ENCODE measurements at places on chromosomes 1 and 21.

GRCh38 chr1:83828456-83828855 is 170.5 kb downstream of the TTLL7 start:
- DNase-seq = peak; percentile 5

DNA sequence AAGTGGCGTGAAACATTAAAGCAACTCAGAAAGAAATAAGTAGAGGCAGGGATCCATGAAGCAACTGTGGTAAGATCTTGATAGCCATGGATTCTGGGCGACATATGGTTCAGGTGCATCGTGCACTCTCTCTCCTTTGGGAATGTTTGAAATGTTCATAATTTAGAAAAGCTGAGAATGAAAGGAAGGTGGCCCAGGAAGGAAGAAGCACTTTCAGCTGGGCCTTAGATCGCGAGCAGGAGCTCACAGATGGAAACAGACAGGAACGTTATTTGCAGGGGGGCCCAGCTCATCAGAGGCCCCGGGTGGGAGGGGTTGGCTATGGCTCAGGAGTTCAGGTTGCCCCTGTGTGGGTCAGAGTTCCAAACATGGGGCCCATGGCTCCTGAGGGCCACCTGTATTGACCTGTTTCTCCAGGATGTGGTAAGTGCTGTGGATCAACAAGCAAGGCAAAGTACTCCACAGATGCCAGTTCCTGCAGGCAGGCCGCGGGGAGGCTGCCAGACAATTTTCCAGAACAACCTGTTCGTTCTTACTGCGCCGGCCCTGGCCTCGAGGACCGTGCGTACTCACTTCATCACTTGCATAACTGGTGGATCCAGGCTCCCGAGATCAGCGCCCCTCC is 253.2 kb downstream of the TOMM20 start:
- DNase-seq = no peak

DNA sequence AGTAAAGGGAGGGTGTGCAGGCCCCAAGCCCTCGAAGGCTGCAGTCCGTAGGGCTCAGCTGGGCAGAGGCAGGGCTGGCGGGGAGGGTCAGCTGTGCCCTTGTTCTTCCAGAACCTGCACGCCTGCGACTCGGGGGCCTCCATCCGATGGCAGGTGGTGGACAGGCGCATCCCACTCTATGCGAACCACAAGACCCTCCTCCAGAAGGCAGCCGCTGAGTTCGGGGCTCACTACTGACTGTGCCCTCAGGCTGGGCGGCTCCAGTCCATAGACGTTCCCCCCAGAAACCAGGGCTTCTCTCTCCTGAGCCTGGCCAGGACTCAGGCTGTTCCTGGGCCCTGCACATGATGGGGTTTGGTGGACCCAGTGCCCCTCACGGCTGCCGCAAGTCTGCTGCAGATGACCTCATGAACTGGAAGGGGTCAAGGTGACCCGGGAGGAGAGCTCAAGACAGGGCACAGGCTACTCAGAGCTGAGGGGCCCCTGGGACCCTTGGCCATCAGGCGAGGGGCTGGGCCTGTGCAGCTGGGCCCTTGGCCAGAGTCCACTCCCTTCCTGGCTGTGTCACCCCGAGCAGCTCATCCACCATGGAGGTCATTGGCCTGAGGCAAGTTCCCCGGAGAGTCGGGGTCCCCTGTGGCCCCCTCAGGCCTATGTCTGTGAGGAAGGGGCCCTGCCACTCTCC is 13.6 kb upstream of the LRRC3 start:
- DNase-seq = no peak

DNA sequence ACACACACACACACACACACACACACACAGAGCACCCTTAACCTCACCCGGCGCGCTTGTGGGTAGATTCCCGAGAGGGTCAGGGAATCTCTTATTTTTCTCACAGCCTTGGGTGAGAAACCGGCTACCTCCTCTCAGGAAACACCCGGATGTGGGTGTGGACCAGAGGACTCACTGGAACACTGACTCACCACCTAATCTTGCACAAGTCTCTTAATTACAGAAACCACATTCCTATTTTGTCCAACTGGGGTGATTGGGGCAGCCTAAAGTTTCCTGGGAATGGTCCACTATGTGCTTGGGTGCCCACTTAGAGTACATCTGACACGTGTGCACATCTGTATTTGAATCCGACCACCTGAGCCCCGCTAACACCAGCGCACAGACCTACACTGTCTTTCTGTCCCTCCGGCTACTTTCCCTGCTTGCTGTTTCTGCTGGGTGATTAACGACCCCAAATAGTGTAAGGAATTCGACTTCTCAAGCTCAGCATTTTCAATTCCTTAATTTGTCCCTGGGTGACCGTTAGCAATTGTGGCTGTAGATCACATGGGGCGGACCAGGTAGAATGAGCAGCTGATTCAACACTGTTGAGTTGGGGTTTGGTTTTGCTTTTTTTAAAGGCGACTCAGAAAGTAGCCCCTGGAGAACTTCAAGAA is 14.0 kb upstream of the TBX15 start:
- peak; percentile 98 for DNase-seq

GRCh38 chr1:16017461-16018303 is at the start of gene HSPB7:
Gene HSPB7 (minus strand): TSS chr1:16018043. CDS start chr1:16017963, 80 bp downstream.
- DNase-seq = peak; percentile 72

DNA sequence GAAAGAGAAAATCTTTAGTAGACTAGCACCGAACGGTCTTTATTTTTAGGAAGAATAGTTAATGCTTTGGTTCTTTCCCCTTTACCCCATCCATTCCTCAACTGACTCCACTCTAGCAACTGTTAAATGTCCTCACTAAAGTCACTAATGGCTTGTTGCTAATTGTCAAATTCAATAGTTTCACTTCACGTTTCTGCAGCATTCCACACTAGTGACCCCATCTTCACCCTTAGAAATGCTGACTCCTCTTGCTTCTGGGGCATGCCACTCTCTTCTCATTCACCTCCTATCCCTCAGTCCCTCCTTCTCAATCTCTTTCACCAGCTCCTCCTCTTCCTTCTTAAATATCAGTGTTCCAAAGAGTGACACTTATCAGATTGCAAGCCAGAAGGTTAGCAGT is 19.4 kb upstream of the CADM3 start:
- DNase-seq = no peak

- DNase-seq = peak; percentile 46
These were observed 107.3 kb downstream of the CLEC20A start for GRCh38 chr1:178389441-178389840.

DNA sequence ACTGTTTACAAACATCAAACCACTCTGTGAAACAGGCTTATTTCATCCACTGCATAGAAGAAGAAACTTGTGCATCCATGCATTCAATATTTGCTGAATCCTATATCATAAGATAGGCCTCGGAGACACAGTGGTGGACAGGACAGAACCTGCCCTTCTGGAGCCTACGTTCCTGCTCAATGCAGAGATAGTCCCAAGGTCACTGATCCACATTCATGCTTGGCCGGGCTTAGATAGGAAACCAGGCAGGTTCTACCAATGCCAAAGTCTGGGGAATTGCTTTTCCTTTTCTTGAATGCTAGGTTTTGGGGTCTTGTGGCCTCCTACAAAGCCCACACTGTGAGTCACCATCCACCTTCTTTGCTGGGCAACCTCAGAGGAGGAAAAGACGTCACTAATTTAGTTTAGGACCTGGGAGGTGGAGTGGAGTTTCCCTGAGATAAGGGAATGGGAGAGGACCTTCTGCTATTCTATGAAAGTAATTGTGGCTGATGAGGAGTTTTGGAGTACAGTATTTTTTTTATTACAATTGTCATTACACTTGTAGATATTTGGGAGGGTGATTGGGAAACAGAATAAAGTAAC is 99.7 kb upstream of the CD34 start:
- DNase-seq = no peak

- no peak for DNase-seq
These were observed 211.5 kb downstream of the KCNJ6 start for GRCh38 chr21:37704751-37705150.

- DNase-seq = peak; percentile 36
These were observed 501.4 kb downstream of the TTLL7 start for GRCh38 chr1:83497563-83497962.

DNA sequence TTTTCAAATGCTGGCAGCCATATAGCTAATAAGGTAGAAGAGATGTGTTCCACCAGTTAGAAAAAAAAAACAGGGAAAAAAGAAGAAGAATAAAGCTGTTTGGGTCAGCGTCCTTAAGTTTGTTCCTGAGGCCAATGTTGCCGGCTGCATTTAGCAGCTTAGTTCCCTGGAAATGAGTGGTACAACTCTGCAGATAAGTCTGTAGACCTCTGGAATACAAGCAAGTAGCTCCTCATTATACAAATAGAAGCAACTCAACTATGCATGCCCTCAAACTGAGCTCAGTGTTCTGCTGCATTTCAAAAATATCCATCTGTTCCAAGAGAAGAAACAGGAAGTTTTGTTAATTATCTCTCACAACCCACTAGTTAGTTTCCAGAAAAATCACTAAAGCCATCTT is 181.2 kb upstream of the PKN2 start:
- DNase-seq = no peak

DNA sequence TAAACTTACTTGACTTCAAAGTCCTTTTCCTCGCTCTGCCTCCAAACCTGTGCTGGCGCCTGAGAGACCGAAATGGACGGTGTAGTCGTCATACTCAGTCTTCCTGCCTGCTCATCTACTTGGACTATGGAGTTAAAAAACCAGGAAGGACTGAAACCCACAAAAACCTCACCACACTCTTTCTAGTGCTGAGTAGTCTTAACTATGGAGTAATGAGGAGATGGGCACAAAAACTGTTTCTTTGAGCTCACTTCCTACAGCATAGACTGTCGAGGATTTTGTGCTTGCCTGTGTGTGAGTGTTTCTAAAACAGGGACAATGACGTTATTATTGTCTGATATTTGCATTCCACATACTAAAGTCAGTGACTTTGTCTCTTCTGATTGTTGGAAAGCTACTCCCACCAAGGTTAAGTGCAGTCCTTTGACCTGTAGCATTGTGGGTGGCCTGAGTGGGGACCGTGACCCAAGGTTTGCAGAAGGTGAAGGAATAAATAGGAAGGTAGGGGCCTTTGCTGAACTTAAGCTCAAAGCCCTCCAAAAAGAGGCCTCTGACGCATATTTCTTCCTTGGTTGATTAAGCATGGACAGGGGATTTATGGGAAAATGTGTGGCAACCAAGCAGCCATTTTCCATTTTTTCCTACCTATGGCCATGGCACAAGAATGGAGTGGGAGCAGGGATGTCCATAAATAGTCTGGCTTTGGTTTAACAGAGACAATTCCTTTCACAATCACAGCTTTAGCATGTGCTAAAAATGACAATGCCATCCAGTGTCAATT is 109.6 kb downstream of the ZBTB18 start:
- no peak for DNase-seq

DNA sequence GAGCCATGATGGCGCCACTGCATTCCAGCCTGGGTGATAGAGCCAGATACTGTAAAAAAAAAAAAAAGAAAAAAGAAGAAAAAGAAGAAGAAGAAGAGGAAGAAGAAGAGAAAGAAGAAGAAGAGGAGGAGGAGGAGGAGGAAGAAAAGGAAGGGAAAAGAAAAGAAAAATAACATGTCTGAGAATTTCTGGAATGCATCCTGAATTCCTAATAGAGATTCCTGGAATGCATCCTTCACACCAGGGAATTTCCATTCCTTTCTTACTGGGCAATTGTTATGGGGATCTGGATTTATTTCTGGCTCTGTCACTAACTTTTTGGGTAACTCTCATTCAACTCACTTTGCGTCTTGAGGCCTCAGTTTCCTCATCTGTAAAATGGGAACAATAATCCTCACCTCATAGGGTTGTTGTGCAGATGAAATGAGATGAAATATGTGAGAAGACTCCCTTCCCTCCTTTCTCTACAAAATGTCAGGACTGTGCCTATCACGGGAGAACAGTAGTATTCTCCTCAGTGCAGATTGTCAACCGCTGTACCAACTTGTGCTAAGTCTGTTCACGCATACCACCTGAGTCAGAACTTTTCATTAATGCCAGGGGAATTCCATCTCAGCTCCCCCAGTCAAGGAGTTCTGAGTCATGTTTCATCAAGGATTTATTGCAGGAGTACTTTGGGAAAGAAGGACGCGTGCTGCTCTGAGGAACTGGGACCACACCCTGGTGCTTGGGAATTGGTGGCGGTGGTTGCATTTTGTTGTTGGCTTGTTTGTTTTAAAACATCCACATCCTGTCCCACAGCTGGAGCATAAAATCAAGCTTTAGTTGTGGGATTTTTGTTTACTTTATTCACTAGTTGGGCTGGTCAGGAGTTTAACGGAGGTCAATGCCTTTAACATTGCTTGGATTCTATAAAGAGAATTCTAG is 42.4 kb upstream of the ROR1 start:
- DNase-seq = peak; percentile 84

DNA sequence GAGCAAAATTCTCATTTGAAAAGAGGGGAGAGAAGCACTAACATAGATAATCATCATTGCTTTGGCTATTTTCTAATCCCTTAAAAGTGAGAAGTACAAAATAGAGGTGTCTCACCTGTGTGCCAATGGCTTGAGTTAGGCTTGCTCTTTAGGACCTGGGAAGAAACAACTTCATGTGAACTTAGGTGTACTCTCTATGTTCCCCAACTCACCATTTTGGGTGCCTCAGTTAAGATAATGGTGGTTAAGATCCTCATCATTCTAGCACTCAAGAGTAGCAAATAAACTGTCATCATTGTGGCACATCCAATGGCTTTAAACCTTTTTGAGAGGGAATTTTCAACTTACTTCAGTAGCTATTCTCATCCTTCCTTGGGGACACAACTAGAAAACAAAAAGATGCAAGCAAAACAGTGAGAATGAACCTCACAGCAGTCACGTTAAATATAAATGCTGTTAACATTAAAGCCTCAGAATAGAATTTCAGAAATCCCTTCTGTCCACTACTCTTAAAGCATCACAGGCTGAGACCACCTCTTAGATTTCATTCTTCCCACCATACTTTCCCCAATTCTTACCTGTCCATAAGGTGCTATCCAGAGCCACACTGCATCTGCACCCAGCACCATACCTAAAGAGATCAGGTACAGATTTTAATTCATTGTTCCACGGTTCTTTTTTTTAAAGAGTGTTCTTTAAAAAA is 1.2 kb downstream of the GAS5 start:
- no peak for DNase-seq

GRCh38 chr1:220219136-220219442 is 53.2 kb downstream of the RAB3GAP2 start:
- DNase-seq = no peak

DNA sequence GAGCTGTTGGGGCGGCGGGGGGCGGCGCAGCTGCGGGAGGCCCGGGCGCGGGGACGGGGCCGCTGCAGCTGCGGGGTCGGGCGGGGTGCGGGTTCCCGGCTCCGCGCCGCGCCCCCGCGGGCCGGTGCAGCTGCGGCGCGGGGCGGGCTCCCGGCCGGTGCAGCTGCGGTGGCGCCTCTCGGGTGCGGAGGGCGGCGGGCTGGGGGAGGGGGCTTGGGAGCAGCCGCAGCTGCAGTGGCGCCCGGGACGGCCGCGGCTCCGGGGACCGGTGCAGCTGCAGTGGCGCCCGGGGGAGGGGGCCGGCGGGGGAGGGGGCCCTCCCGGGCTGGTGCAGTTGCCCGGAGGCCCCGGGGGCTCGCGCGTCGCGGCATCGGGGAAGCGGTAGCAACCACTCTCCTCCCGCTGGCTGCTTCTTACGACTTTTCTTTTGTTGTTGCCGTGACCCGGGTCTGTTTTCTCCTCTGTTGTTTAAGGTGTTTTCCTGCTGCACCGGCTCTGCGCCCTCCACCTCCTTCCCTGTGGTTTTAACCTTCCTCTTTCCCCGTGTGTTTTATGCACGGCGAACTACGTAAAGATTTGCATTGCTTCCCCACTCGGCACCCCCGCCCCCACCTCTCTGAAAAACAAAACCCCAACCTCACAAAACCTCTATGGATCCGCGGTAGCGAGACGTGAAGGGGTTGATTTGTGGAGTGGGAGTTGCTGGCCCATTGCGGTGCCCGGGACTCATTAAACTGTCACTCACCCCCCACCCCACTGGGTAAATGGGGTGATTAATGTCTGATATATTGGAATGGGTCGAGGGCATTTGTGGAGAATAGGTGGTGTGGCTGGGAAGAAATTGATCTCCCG is 1.7 kb upstream of the ZBTB18 start:
- peak; percentile 19 for DNase-seq

- peak; percentile 37 for DNase-seq
These were observed 8.6 kb upstream of the RERE start for GRCh38 chr1:8825985-8826481.
